ENCODE measurements at places on chromosomes 4 and X.

DNA sequence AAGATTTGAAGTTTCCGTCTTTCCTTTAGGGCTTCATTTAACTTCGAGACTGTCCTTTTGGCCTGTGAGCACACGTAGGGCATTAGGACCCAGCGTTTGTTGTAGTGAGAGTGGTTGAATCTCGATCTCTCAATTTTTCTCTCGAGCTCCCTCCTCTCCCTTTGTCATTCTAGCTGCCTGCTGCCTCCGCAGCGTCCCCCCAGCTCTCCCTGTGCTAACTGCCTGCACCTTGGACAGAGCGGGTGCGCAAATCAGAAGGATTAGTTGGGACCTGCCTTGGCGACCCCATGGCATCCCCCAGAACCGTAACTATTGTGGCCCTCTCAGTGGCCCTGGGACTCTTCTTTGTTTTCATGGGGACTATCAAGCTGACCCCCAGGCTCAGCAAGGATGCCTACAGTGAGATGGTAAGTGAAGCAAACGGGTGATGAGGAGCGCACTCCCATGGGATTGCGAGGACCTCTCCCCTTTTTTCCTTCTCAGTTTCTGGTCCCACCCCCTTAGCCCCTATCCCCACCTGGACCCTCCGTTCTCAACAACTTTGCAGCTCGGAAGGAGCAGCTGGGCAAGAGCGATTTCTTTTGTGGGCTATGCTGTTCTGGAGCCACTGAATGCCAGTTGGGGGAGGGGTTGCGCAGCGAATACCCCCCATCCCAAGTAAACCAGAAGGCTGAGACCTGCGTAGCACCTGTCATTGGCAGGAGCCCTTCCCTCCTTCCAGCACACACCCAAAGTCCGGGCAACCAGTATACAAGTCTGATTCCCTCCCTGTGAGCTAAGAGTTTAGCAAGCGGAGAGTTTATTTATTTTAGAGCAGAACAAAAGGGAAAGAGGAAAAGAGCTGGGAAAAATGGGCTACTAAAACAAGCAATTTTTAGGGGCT lies at the start of gene TMEM35A:
Gene TMEM35A, plus strand, starts transcription at position 164 of the 883 bp plus-strand sequence. Its CDS starts 124 bp downstream, at position 288.
- no peak for DNase-seq

DNA sequence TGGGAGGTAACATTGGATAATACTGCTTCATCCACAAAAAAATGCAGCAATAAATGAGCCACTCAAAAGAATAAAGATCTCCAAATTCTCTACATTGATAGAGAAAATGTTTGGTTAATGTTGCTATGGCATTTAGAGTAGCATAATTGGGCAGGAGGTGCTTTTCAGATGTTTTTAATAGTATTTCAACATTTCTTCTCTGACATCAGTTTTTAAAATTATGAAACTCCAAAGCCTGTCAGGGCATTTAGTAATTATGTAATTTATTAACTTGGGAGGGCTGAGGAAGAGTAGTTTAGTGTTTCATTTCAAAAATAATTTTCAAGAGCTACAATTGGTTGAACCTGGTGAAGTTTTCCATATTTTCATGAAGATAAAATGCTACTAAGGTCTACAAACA lies 211.3 kb upstream of the INTU start:
- no peak for DNase-seq

DNA sequence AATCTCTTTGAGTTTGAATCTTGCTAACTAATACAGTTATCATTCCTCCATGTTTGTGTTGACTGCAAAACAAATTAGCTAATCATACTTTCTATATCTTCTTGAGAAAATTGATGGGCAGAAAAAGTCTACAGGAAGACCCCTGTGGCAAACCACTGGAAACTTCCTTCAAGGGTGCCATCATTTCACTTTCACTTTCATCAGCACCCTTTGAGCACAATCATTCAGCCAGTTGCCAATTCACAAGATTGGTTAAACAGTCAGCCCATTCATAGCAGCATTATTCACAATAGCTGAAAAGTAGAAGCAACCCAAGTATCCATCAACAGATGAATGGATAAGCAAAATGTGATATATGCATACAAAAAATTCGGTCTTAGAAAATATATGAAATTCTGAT lies 101.5 kb downstream of the CCDC160 start:
- no peak for DNase-seq

DNA sequence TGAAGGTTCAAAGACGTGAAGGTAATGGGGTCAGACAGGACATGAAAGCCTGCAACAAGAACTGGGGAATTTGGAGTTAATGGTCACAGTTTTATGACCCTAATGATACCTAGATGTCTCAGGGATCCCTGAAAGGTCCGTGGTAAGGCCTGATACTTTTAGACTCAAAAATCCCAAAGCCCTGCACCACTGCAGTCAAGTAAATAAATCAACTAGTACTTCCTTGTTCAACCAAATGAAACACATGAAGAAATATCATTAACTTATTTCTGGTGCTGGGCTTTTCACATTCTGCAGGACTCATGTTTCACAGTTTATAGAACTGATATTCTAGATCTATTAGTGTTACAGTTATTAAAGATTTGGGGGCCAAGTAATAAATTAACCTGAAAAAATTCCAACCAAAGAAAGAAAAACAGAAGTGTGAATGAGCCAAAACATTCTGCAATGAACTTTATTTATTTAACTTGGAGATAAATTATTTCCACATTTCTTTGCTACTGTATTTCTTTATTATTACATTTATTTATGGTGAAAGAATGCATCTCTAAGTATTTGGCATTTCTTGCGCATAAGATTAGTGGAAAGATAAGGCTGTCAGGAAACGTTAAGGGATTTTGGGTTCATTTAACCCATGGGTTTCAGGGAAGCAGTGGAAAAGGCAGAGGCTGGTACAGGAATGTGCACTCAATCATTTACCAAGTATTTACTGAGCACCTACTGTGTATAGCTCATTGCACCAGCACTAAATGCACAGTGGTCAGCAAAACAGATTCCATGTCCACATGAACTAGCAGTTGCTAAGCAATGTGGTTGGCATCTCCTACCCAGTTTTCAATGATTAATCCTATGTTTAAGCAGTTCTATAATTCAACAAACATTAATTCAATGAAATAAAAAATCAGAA lies 8.7 kb downstream of the WDFY3 start:
- no peak for DNase-seq

DNA sequence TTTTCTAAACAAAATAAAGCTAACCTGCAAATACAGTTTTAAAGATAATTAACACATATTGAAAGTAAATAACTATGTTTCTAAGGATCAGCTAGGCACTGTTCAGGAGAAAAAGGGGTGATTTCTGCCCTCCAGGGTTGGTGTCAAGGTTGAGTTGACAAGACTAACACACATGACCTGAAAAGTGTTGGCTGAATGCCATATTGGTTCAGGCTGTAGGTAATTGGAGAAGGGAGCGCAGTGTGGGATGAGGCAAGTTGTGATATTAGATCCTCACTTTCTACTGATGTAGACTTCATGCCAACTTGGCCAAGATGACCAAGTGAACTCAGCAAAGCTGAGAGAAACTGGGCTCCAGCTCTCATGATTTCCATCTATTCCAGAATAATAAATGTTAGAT lies 42.2 kb downstream of the PPM1K start:
- no peak for DNase-seq

GRCh38 chr4:112296949-112297880 lies at the start of gene ALPK1:
Gene ALPK1 (plus strand): TSS chr4:112297369.
- peak; percentile 81 for DNase-seq

DNA sequence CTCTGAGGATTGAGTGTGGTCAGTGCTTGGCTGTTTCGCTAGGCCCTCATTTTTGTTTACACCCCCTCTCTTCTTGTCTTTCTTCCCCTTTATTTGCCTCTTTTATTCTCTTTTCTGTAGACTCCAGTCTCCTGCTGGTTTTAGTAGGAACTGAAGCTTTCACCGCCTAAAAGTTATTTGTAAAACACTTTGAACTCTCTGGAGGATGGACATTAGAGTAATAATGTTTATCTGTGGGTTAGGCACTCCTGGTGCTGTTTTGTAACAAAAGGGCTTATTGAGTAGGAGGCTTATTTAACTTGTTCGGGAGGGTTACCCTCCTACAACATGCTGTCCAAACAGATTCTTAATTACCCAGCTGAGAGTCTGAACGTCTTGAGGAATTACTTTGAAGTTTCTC lies 1.6 kb upstream of the ARHGAP10 start:
- no peak for DNase-seq

- no peak for DNase-seq
Observed at GRCh38 chrX:3144651-3145050, 103.4 kb downstream of the ARSF start.

DNA sequence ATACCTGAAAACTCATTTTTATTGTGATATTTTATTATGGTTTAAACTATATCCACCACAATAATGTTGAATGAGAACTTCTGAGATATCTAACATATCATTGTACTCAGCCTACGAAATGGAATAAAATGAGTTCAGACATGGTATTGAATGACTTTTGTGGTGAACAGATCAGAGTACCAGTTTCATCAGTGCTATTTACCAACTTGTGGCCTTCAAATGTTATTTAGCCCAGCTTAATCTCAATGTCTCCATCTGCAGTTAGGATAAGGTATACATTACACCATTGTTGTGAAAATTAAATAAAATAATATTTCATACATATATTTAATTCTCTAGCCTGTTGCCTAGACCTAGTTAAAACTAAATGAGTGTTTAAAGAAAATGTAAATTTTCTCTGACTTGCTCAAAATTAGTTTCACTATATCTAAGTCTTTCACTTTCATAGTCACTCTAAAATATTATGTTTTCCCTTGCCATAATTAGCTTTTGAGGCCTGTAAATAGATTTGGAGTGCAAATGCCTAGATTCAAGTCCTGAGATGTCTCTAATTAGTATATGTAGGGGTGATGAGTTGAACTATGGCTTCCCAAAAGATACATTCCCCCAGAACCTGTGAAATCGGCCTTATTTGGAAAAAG lies 594.2 kb downstream of the STPG2 start:
- no peak for DNase-seq

GRCh38 chr4:123740236-123740635 lies 343.6 kb downstream of the SPRY1 start:
- no peak for DNase-seq

GRCh38 chr4:14582677-14583076 lies 419.6 kb upstream of the CPEB2 start:
- DNase-seq = no peak

- DNase-seq = no peak
Observed at GRCh38 chrX:23103546-23103945, 103.8 kb downstream of the DDX53 start.

DNA sequence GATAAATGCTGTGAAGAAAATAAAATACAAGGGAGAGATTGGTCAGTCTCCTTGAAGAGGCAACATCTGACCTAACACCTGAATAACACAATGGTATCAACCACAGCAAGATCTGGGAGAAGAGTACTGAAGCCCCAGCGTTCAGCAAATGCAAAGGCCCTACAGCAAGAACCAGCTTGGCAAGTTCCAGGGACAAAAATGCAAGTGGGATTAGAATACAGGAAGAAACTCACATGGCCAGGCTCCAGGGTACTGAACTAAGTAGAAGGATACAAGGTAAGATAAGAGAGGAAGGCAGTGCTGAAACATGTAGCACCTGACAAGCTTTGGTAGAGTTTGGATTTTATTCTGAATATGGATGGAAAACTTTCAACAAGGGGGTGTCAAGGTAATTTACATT lies 3.6 kb downstream of the SMIM14 start:
- no peak for DNase-seq

DNA sequence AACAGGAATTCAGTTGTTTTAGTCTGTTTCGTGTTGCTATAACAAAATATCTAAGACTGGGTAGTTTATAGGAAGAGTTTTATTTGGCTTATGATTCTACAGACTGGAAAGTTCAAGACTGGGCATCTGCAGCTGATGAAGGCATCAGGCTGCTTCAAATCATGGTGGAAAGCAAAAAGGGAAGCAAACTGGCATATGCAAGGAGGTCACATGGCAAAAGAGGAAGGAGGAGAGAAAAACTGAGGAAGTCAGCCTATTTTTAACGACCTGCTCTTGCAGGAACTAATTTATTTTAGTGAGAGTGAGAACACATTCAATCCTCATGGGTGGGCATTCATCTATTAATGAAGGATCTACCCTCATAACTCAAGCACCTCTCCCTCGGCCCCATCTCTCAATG lies 363.1 kb upstream of the HS3ST1 start:
- no peak for DNase-seq

GRCh38 chrX:51759055-51759839 lies 16.0 kb downstream of the GSPT2 start:
- no peak for DNase-seq

- no peak for DNase-seq
Observed at GRCh38 chr4:23084559-23085248, 392.0 kb downstream of the GBA3 start.

GRCh38 chr4:4935974-4936373 lies 76.5 kb downstream of the MSX1 start:
- DNase-seq = no peak

DNA sequence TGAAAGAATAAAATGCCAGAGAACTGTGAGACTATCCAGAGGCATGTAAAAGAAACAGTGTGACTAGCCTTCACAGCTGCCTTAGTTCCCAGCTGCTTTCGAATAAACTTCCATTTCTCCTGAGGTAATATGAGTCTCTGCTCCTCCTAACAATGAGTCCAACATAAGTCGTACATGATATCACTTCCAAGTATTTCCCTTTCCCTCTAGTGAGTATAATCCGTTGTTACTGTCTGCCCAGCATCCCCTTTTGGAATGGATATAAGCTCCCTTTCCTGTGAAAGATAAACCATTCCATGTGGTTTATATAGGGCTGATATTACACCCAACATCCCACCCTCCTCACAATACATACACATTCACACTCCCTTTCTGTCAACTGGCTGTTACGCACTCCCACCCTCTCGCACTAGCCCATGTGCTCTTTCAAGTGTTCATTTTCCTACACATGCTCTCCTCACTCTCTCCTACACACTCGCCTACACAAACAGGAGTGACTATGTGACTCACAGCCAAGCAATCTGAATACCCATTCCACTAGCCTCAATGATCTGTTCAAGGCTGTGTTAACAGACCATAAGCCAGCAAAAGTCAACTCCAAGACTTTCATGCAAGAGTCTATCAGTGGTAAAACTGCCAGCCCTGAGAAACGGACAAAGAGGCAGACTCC lies 5.0 kb downstream of the NAF1 start:
- DNase-seq = no peak

DNA sequence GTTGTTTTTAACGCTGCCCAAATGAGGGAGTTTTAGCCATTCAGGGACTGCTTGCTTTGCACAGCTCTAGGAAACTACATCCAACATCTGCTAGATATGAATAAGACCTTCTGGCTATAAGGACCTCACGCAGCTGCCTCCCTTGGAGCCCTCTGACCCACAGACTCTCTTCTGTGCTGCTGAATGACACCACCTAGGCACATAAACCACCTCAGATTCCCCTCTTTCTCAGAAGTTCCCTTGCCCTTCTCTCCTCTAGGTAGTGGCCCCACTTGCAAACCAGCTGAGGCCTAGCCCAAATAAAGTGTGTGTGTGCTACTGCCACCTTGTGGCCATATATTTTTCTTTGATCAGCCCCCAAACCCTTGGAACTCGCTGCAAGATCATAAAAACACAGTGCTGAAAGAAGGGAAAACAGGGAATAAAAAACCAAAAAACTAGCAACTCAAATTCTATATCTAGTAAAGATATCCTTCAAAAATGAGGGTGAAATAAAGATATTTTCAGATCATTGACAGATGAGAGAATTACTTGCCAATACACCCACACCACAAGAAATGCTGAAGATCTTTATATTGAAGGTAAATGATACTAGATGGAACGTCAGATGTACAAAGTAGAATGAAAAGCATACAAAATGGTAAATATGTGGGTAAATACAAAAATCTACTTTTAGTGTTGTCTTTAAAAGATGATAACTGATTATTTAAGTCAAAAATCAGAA lies 265.9 kb downstream of the ADAMTS3 start:
- DNase-seq = no peak

GRCh38 chr4:152398060-152398459 lies 137.8 kb downstream of the FBXW7 start:
- DNase-seq = no peak

- no peak for DNase-seq
Observed at GRCh38 chr4:76532805-76533204, 97.8 kb downstream of the SHROOM3 start.
